ENCODE measurements at places on chromosomes 2 and 18.

- DNase-seq = no peak
Measured at GRCh38 chr2:176542476-176542875, 273.2 kb downstream of the MTX2 start.

- peak; percentile 20 for DNase-seq
Measured at GRCh38 chr2:37656512-37657423, 14.7 kb downstream of the CDC42EP3 start.

DNA sequence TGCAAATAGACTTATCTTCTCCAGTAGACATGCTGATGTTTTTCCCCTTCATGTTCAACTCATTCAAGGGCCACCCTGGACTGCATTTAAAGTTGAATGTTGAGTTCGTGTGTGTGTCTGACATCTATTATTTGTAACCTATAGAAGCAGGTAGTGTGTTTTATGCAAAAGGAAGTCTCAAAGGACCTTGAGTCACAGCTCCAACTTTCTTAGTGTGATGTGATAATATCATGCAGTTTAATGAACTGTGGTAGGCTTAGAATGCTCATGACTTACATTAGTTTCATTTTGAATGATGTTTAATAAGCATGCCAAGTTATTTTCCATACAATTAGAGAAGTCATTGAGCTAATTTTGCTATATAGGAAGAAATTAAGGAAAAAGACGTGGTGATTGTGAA lies 67.9 kb downstream of the CERS6 start:
- DNase-seq = no peak

GRCh38 chr2:105061560-105061959 lies 23.7 kb downstream of the MRPS9 start:
- DNase-seq = no peak

GRCh38 chr2:175282300-175282699 lies 100.8 kb upstream of the ATP5MC3 start:
- no peak for DNase-seq

- DNase-seq = no peak
Measured at GRCh38 chr2:24228470-24228869, 53.6 kb downstream of the FAM228A start.

DNA sequence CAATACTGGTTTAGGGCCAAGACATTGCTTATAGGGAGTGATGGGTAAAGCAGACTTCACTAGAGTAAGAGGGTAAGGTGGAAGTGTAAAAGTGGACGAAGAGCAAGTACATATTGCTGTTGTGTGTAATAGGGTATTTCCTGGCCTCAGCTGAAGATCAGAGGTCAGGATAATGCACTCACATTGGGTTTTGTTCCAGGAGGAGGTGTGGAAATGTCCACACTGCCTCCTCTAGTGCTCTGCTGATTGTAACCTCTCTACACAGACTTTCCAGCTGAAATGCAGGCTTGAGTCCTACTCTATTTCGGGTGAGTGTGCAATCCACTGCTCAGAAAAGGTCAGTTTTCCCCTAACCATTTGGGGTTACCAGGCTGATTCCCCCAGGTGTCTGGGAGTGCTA lies 41.7 kb upstream of the PLA2R1 start:
- no peak for DNase-seq

- DNase-seq = no peak
Measured at GRCh38 chr2:105248316-105249070, 7.0 kb downstream of the GPR45 start.

DNA sequence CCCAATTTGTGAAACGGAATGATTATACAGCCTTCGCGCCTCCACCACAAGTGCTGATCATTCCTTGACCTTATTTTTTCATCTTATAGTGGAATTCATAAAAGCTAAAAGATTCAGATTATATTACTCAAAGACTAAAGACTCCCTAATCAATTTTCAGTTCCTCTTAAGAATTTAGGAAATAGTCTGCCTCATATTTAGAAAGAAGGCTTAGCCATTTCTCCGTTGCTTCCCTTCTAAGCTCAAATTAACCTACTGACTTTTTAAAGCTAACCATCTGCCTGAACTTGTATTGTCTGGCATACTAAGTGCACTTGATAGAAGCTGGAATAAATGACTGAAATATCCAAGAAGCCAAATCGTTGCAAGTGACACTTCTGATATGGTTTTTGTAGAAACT lies 44.7 kb downstream of the HNRNPLL start:
- DNase-seq = no peak

DNA sequence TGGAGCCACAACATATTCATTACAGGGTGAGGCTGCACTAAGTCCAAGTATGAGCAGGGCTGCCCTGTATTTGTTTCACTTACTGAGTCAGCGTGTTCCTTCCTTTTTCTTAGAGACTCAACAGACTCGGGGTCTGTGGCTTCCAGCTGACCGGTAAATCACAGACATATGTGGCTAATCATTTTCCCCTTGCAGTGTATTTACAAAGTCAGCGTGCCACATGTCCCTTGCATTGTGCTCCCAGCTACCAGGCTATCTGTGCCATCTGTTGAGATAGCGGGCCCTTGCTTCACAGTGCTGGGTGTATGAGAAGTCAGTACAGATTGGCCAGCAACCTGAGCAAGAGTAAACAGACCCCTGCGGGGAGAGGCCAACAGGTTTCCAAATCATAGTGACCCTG lies 254.3 kb downstream of the LRRTM1 start:
- no peak for DNase-seq

DNA sequence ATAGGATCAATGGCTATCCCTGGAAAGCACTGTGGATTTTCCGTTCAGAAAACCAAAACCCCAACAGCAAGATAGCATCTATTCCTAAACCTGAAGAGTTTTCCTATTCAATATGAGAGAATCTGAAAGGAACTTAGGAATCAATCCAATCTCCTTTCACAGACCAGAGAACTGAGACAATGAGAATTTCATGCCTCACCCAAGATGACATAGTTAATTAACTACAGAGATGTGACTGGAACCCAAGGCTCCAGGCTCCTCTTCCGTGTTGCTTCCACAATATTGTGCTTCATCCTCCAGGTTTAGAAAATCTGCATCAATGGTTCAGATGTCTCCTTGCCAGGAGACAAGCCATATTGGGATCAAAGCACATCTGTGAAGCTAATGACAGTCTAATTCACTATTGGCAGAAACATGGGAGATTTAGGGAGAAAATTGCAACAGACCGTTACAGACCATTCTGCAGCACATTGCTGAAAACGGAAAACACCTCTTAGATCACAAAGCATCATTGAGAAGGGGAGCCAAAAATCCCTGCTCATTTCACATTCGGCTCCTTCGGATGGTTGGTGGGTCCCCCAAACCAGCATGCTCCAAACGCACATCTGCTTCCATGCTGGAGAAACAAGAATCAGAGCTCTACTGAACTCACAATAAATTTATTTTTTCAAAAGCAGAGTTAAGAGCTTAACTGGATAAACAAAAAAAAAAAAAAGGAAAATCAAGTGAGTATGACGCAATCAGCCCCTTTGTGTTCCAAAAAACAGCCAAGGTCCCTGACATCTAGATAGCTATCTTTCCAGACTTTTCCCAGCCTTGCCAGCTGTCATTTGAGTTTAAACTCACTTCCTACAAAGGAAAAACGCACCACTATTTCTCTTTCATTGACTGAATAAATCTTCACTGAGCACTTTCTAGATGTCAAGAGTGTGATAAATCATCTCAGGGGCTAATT lies 290.3 kb downstream of the C1D start:
- DNase-seq = no peak

DNA sequence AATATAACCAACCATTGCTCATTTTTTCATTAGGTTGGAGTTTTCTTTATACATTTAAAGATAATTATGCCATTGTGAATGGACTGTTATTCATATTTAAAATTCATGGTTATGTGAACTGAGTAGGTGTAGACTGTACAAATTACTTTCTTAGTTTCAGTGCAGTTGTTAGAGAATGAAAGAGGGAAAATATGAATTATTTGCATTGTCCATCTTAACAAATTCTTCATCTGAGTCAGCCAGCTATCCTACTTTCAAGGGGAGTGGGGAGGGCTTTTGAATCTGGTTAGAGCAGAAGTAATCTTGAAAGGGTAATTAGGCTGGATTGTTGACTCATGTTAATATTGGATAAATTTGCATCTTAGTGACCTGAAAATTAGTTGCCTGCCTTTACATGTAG lies 212.0 kb downstream of the MCFD2 start:
- DNase-seq = no peak

DNA sequence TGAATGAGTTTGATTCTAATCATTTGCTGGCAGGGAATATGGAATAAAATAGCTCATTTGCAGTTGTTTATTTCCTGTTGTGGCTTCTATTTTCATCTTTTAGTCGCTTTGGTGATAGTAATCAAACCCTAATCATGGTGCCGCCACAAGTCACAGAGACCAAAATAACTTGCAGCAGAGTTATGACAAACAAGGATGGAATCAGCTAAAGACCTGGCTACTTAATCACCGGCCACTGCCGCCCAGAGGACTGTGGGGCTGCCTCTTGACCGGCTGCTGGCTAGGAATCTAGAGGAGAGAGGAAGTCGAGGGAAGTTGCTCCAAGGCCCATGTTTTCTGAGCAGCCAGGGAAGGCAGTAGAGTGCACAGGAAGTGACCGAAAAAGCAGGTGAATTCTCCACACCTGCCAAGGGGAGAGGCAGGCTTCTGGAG lies 5.1 kb upstream of the SMAD7 start:
- DNase-seq = no peak

GRCh38 chr18:58394046-58394445 lies 234.8 kb downstream of the ALPK2 start:
- no peak for DNase-seq

GRCh38 chr2:66960161-66960560 lies 437.0 kb upstream of the ETAA1 start:
- no peak for DNase-seq

- DNase-seq = no peak
Measured at GRCh38 chr18:25327584-25327983, 24.4 kb downstream of the ZNF521 start.

GRCh38 chr2:98020992-98021713 lies 25.4 kb upstream of the TMEM131 start:
- DNase-seq = no peak

DNA sequence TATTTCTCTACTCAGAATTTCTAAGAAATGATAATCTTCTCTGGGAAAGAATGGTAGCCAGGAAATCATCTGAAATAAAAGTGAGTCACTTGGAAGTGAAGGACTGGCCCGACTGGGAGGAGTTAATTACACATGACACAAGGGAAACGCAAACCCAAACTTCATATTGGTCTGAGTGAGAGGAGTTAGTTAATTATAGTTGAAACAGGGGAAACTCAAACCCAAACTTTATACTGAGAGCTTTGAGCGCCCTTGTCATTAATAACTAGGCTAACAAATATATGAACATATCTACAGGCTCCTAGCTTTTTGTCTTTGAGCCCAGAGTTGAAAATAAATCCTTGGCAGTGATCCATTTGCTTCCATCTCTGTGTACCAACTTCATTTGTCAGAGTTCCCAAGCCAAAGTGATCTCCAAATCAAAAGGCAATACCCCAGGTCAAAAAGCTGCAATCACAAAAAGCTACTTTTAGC lies 187.8 kb upstream of the COL3A1 start:
- no peak for DNase-seq

DNA sequence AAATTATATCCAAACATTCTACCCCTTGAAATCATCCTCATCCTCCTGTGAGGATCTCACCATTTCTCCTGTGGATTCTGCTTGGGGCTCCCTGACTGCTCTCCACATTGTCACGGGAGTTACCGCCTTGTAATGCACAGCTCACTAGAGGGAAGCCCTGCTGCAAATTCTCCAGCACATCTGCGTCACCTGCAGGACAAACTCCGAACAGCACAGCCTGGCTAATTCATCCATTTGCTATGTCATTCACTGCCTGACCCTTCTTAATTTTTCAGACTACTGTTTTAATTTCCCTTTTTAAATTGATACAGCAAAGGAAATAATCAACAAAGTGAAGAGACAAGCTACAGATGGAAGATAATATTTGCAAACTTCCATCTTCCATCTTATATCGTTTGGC lies 627.4 kb downstream of the FBXO15 start:
- no peak for DNase-seq

GRCh38 chr2:667332-667999 lies 9.7 kb downstream of the TMEM18 start:
- DNase-seq = peak; percentile 42

DNA sequence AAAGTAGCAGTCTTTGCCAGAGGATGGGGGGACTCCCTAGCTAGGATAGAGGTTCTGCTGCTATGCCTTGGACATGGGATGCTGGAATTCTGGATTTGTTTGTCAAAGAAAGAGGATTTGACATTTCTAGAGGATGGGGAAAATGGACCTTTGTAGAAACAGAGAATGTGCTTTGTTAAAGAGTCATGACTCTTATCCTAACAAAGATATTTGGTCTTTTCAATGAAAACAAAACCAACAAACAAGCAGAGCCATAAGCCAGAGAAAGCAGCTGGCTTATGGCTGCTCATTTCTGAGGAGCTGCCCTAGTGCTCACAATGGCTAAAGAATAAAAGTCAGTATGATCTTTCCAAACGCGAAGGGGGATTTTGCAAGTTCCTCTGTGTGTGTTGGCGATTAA lies 40.8 kb upstream of the MAPRE2 start:
- no peak for DNase-seq

DNA sequence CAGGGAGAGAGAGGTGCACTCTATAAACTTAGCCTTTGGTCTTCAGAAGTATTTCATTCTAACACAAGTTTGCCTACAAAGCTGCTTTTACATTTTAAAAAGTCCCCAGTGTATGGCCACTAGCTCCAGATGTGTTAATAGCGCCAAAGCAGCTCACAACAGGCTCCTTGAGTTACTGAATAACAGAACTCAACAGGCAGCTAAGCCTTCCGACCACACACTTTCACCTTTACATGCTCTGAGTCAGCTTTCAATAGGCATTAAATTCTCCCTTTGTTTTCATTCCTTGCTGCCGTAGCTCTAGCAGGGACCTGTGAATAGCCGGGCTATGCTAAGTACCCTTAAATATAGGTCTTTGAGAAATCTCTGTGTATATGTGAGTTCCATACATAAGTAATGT lies 262.8 kb upstream of the PARD3B start:
- DNase-seq = no peak

- DNase-seq = no peak
Measured at GRCh38 chr18:80178935-80179818, 68.1 kb downstream of the PARD6G start.

DNA sequence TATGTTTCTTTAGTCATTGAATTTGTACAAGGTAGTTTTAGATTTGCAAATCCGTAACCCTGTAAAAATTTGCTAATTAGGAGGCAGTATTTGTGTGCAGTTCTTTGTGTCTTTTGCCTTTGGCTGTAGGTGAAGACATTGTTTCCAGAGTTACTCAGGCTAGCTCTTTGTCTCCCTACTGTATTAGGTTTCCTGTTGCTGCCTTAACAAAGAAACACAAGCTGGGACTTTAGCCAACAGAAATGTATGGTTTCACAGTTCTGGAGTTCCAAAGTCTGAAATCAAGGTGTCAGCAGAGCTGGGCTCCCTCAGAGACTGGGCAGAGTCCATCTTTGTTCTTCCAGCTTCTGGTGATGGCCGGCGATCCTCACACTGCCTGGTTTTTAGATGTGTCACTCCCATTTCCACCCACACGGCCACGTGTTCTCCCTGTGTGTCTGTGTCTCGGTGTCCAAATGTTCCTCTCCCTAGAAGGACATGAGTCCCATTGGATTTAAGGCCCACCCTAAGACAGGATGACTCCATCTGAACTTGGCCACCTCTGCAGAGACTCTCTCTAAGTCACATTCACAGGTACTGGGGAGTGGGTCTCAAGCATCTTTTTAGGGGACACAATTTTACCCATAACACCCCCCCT lies 309.7 kb downstream of the GALR1 start:
- no peak for DNase-seq

- no peak for DNase-seq
Measured at GRCh38 chr2:88258208-88258607, 88.1 kb downstream of the THNSL2 start.
